IMR-90 (cell line): ENCODE measurements at places on chromosomes 7 and 10. TPM values are rescaled to one million over a fixed set of nuclear protein-coding genes. Genes with fewer than 3 reads are reported as not detected.

GRCh38 chr7:12178317-12178716 lies 32.8 kb upstream of the TMEM106B start:
- no peak for DNase-seq

DNA sequence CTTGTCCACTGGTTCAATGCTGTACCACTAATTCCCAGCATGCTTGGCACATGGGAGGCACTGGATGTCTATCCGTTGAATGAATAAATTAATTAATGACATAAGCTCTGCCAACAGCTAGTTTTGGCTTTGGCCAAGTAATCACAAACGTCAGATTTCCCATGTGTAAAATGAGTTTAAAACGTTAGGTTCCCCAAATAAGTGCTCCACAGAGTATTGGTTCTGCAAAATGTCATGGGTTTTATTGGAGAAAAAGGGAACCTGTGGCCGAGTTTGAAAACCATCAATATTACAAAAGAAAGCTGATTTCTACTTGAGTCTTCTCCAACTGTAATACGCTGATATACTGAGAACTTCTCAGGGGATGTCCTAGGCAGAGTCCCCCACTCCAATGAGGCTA lies 23.2 kb downstream of the ELMO1 start:
- DNase-seq: no peak

DNA sequence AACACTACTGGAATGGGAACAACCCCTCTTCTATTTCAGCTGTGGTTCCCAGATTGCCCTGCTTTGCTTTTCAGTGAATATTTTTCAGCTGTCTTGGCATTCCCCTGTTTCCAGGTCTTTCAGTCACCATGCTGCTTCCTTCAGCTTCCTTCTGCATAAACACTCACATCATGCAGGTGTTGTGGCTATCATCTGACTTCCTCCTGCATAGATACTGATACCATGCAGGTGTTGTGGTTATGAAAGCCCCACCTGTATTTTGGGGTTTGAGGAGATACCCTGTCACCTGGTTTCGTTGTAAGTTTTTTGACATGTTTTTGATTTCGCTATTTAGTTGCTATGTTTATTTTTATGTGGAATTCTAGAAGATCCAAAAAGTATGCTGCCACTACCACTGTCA lies 71.5 kb downstream of the SLC35B4 start:
- no peak for DNase-seq

LRRD1 gene
- total RNA-seq: under 0.01 TPM in 2 replicates

SLC16A12 gene
- 1.6 and 2.2 TPM in 2 replicates for total RNA-seq

GRCh38 chr7:111090846-111091245 lies at the start of gene LRRN3:
LRRN3 (plus strand) TSS chr7:111091127; CDS start chr7:111122773, 31,646 bp downstream.
- DNase-seq: peak; percentile 61

DNA sequence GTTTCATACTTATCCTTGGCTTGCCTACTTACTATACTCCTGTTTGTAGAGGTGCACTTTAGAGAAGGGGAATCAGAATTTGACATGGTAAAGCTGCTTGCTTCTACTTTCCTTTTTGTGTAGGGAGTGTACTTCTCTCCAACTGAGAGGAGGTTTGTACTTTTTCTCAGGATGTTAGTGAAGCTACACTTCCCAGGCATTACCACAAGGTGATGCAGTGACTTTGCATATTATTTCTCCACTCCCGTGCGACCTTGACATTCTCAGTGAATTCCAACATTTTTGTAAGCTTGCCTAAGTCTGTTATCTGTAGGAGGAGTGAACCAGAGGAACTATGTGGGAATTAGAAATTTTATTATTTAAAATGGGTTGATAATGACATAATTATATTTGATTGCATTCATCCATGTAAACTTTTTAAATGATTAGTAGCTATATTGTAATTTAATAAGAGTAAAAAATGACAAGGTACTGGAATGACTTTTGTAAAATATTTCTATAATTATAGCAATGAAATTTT lies 5.2 kb downstream of the TAX1BP1 start:
- DNase-seq: peak; percentile 84

SPOCK2 gene
- not detected in 2 replicates for total RNA-seq

GRCh38 chr10:93758891-93759410 lies 1.2 kb downstream of the LGI1 start:
- DNase-seq: no peak

DNA sequence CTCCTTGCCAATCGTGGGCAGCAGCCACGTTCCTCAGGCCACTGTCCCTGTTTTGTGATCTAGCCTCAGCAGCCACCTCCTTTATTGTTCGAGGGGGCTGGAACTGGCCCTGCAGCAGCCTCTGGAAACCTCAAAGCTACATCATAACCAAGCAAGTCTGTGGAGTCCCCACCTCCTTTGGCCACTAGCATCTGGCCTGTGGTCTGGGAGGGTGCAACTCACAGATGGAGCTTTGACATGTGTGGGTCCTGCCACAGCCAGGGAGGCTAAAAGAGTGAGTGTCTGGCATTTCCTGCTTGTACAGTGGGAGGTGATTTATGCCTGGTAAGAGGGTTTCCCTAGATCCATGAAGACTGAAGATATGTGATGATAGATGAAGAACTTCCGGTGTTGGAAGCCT lies 32.3 kb upstream of the NUB1 start:
- DNase-seq: peak; percentile 80

CEP55 gene
- 23.5 and 30.8 TPM in 2 replicates for total RNA-seq

GRCh38 chr7:39086638-39087360 lies 109.1 kb downstream of the POU6F2 start:
- no peak for DNase-seq

- DNase-seq: no peak
Measured at GRCh38 chr10:28768227-28768626, 90.9 kb downstream of the BAMBI start.

PGAM2 gene
- total RNA-seq: not detected in 2 replicates

- no peak for DNase-seq
Measured at GRCh38 chr7:69608878-69609277, 10.6 kb downstream of the AUTS2 start.

EMX2 gene
- not detected in 2 replicates for total RNA-seq

SOSTDC1 gene
- total RNA-seq: under 0.01 TPM in 1 of 2 replicates, not detected in the other

MOGAT3 gene
- total RNA-seq: not detected in 2 replicates

- no peak for DNase-seq
Measured at GRCh38 chr7:147911201-147911601, 679.4 kb upstream of the C7orf33 start.

- no peak for DNase-seq
Measured at GRCh38 chr7:39446546-39446945, 119.7 kb upstream of the YAE1 start.

PILRA gene
- total RNA-seq: not detected in 2 replicates

- DNase-seq: no peak
Measured at GRCh38 chr10:23406409-23406808, 32.5 kb upstream of the OTUD1 start.

DENND11 gene
- 5.0 TPM in 2 replicates for total RNA-seq

TLL2 gene
- total RNA-seq: under 0.01 TPM in 2 replicates

- DNase-seq: no peak
Measured at GRCh38 chr10:127215866-127216265, 19.5 kb upstream of the INSYN2A start.

NET1 gene
- total RNA-seq: 54.7 and 57.5 TPM in 2 replicates

DNA sequence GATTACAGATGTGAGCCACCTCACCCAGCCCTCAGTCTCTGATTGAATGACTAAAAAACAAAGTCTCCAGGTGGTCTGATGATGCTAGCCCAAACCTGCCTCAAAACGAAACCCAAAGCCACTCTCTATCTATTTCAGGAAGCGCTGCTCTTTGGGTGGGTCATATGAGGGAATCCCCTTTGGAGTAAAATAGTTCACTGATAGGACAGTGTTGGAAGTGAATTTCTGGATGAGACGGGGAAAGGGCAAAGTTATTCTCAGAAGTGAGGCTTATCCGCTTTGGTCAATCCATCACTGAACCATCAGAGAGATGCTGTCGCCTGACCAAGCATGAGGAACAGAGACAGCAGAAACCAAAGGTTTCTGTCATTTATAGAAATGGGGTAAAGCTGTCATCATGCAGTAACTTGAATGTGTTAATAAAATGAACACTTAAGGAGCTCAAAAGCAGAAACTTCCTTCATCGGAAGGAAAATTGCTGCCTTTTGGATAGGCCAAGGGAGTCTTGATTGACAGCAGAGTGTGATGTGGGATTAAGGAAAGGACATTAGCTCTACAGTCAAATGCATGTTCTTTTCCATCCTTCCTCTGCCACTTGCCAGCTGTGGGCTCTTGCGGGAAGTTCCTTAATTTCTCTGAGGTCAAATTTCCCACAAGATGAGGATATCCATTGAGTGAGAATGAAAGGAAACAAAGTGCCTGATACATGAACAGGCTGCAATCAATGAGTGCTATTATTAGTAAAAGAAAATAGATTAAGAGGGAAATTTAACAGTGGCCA lies 64.9 kb upstream of the C1QL3 start:
- DNase-seq: no peak

DNA sequence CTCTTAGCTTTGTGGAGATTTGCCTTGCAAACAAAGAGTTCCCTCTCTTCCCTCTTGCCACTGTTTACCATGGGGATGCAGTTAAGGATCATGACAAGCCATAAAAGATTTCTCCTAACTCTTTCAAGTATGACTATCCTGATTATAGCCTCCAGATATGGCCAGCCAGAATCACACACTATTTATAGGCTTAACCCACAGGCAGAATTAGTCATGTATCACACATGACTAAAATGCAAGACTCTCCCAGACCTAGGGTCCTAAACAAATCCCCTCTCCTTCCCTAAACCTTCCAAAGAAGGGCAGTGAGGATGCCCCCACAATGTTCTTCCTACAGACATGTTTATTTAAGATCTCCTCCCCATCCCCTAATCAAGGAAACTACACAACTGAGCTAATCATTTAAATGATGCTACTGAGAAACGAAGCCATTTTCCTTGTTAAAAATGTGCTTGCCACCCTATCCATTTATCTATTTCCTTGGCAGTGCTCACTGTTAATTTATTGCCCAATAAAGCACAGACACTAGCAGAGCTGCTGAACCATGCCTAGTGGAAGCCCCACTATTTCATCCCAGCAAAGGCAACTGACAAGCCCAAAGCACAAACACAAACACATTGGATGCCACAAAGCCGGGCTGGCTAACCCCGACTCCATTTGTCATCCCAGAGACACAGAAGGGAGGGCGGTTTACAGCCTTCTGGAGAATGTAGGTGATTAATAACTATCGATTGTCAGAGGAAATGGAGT lies 363.4 kb downstream of the KCNMA1 start:
- DNase-seq: peak; percentile 84

DNA sequence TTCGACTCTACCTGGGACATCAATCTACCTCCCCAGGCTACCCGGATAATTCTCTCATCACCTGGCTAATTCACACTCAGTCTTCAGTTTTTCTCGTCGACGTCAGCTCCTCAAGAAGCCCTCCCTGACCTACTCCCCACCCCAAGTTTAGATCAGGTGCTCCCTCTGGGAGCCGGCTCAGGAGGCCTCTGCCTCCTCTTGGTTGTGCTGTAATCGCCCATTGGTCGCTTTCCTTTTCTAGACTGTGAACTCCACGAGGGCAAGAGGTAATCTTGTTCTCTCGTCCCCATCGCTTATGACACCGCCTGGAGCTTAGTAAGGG lies 461 bp upstream of the WIPF3 start:
- DNase-seq: no peak

GRCh38 chr7:66013938-66014337 lies 31.9 kb upstream of the GUSB start:
- DNase-seq: peak; percentile 62

DNA sequence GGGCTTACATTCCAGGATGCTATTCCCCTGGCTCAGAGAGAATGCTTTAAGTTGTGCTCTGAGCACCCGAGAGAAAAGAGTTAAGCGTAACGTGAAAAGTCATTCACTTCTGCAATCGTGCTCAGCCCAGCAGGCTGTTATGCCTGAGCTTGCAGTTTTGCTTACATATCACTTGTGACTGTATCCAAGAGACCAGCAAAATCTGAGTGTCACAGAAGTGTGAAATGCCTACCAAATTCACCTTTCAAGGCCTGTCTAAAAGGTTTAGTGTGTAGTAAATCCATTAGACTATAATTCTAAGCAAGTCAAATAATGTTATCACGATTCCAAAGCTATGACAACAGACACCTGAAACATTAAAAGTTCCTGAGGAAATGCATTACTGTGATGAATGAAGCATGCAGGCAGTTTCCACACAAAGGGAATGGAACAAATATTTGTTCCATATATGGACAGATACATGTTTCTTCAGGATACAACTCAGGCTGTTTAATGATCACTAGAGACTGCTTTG lies 20.1 kb downstream of the ITGB1 start:
- DNase-seq: peak; percentile 64

GRCh38 chr10:70668454-70668970 lies 3.8 kb upstream of the ADAMTS14 start:
- DNase-seq: peak; percentile 24

DNA sequence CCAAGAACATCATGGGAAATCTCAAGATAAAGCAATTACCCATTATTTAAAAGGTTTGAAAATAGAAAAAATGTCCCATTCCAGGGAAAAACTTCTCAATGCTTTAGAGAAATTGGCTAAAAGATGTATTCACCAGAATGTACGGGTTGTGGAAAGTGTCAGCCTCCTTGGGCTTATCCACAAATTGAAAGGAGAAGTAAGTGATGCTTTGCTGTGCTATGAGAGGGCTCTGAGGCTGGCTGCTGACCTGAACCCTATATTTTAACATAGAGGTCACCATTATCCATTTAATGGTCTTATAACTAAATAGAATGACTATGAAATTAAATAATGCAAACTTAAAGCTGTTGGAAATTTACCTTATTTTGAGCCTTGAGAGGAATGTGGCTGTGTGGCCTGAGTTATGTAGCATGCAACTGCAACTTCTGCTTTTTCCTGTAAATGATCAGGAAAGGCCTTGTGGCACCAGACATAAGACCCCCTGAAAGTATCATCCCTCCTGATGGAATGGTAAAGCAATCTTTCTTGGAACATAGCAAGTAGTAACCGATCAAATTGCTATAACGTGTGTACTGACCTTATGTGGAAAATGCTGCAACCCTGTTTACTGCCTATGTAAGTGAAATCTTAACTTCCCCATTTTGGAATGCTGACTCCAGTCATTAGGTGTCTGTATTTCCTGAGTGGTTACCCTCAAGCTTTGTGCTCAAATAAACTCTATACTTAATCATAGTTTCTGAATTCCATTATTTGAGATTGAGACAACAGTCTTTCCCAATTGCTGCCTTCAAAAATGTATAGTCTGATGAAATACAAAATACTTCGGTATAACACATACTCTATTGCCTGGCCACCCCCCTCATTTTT lies 6.9 kb downstream of the IFIT1B start:
- no peak for DNase-seq
